ENCODE measurements at places on chromosomes 4 and X.
A peak's percentile ranks its signal among the peaks of the same experiment; 100 is the strongest.

DNA sequence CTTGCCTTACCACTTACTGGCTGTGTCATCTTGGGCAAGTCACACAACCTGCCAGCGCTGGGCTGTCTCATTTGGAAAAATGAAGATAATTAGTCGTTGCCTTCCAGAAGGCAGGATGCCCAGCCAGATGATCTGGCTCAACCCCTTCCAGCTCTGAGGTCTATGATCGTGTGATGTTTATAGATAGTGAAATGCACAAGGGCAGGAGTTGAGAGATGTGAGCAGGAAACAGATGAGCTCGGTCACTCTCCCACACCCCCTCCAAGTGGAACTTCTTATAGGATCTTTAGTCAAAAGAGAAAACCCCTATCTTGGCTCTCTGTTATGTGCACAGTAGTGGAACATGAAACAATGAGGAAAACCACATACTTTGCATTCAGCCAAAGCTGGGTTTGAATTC is 336.8 kb upstream of the PPARGC1A start:
- DNase-seq = no peak

GRCh38 chrX:7552760-7553159 is 290.2 kb upstream of the VCX start:
- no peak for DNase-seq

GRCh38 chr4:113733685-113734084 is 27.9 kb downstream of the CAMK2D start:
- DNase-seq = no peak

GRCh38 chr4:146210890-146211289 is 3.4 kb upstream of the REELD1 start:
- DNase-seq = no peak

- DNase-seq = no peak
Observed at GRCh38 chr4:73674451-73674919, 54.2 kb upstream of the RASSF6 start.

DNA sequence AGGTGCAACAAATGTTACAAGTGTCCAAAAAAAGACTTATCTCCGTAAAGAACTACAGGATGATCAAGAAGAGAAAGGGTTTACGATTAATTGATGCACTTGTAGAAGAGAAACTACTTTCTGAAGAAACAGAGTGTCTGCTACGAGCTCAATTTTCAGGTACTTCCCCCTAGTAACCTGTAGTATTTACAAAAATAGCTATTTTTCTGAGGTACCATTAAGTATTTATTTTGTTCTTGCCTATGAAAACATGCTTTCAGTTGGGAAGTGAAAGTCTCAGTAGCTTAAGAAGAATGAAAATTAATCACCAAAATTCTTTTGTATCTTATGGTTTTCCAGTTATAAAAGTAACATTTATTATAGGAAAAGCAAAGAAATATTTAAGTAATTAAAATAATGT is 5.9 kb downstream of the THAP9 start:
- no peak for DNase-seq

- peak; percentile 83 for DNase-seq
Observed at GRCh38 chrX:14673764-14674163, 144.4 kb downstream of the GLRA2 start.

GRCh38 chr4:183872531-183872930 is 32.6 kb upstream of the STOX2 start:
- DNase-seq = no peak

DNA sequence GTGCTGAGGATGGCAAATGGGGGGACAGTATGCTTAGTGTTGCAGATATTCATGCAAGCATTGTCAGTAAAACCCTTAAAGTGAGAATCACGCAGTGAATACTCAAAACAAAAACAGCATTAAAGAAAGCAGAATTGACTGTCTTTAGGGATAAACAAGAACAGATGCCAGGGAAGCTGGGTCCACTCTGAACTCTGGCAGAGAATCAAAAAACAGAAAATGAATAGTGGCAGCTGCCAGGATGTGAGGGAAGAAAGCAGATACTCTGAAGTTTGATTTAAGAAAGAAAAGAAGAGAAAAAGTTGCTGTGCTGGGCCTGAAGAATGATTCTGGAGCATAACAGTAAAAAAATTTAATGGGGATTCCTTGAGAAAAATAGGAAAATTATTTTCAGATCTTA is 131.5 kb downstream of the GABRA2 start:
- peak; percentile 8 for DNase-seq

- DNase-seq = no peak
Observed at GRCh38 chr4:152807294-152807829, 27.6 kb downstream of the ARFIP1 start.

GRCh38 chr4:169084954-169085353 is 74.9 kb upstream of the CBR4 start:
- no peak for DNase-seq

Data from NCI-H2171 treated with DMSO at 0.1 percent for 48 hours (cell line).